ENCODE measurements at places on chromosomes 7 and 10.

- DNase-seq: no peak
Measured at GRCh38 chr10:3791974-3792633, 7.1 kb upstream of the KLF6 start.

DNA sequence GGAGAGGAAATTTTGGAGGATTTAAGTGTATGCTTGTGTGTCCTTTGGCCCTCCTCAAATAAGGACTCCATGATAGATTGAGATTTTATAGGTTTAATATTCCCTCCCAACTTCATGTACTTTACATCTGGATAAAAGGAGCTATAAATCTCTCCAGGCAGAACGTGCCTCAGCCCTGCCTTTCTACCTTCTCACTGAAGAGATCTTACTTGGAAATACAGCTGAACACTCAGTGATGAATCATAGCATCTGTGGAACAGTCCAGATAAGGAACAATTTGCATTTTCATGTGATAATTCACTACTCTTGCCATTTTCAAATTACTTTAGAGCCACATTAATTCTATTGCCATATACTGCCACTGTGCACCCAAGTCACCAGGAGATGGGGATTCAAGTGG is 364.6 kb upstream of the PODXL start:
- no peak for DNase-seq

- DNase-seq: no peak
Measured at GRCh38 chr7:94418851-94419250, 24.2 kb downstream of the COL1A2 start.

DNA sequence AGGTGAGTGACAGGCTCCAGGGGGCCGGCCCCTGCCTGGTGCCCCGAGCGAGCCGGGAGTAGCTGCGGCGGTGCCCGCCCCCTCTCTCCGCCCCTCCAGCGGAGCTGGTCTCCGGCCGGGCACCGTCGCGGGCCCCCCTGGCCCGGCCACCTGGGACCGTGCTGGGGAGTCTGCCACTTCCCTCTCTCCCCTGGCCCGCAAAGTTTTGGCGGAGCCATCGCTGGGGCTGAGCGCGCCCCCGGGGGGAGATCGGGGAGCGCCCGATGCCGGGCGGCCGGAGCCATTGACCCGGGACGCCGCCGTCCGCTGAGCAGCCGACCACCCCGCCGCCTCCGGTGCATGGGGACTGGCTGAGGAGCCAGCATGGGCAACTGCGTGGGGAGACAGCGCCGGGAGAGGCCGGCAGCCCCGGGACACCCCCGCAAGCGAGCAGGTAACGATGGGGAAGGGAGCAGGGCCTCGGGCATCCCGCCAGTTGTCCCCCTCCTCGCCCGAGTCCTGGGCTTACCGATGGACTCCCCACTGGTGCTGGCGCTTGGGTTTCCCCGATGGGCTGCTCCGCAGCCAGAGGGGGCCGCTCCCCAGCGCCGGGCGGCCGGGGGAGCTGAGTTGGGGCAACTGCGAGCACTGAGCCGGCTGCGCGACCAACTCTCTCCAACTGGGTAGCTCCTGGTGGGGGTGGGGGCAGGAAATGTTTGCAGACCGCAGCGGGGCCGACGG is at the start of gene UBTD1:
UBTD1 (plus strand) TSS at position 84 of the 720 bp plus-strand sequence; CDS start at position 364, 280 bp downstream.
- peak; percentile 75 for DNase-seq

DNA sequence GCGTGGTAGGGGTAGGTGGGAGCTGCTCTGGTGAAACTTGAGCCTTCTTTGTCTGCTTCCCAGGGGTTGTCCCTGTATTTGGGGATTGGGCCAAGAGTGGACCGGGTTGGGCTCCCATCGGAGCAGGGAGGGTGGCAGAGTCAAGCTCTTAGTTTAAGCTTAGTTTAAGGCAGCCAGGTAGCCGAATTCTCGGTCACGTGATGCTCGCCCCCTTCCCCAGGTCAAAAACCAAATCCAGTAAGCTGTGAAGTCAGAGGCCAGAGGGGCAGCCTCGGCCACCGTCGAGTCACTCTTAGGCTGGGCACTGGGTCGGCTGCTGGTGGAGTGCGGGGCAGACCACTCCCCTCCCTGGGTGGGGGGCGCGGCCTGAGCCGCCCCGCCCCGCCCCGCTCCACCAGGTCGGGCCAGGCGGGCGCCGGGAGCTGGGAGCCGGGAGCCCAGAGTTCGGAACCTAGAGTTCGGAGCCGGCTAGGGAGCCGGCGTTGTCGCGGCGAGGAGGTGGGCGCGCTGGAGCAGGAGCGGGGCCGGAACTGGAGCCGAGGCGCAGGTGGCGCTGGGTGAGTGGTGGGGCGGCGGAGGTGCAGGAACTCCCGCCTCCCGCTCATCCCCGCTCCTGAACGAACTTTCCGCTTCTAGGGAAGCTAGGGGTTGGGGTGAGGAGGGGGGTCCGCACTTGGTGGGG is 2.8 kb upstream of the LZTS2 start:
- DNase-seq: peak; percentile 85

DNA sequence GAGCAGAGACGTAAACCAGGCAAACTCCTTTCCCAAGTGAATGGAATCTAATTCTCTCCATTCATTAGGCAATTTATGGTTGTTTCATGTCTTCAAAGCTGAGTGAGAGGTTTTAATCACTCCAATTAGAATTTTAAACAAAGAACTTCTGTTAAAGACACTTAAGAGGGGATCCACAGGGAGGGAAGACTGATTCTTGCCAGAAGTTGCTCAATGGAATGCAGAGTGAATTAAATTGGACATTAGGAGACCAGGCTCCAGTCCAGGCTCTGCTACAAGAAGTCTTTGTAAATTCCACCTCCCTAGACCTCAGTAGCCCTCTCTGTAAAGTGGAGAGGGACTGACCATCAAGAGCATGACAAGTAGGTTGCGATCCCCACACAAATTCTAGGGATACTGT is 130.7 kb upstream of the TMEM72 start:
- DNase-seq: no peak

DNA sequence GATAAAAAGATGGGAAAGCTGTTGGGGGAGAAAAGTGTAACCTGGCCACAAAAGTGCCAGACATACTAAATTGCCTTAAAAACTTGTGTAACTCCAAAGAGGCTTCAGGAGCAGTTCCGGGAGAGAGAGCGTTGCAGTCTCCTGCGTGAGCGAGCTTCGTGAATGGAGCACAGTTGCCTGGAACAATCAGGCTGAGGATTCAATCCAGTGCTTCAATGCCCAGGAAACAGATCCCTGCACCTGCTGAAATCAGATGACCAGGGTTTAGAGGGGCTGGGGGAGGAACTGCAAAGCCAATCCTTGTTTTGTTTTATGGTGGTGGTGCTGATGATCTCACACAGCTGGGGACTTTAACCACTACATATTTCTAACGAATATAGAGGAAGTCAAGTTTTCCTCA is 398.3 kb downstream of the DPP6 start:
- no peak for DNase-seq

- DNase-seq: no peak
Measured at GRCh38 chr7:38880035-38880434, 29.0 kb downstream of the VPS41 start.

DNA sequence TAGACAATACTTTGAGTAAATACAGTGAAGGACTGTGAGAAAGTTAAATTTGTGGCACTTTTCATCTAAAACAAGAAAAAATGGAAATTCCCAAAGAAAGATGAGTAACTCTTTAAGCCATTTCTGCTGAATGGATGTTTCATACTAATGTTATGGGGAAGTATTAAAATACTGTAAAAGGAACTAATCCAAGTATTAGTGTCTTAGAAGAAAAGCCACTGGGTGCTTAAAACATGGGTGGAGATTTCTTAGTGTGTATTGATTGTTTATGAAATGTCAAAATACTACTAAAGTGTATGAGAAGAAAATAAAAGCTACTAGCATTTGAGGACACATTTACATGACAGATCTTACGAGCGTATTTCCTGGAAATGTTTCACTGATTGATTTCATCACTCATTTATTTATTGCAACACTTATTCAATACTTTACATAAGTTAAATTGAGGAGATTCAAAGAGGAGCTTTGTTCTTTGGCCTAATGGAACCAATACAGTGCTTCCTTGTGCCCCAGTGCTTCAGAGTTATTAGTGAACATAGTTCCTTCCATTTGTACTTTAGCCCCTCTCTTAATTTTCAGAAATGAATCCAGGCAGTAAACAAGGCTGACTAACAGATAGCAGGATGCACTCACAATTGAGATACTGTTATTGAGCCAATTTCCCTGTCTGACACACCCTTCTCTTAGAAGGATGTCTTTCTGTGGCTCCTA is 155.5 kb upstream of the AHR start:
- no peak for DNase-seq

- peak; percentile 78 for DNase-seq
Measured at GRCh38 chr7:157250605-157251228, 86.1 kb upstream of the DNAJB6 start.

DNA sequence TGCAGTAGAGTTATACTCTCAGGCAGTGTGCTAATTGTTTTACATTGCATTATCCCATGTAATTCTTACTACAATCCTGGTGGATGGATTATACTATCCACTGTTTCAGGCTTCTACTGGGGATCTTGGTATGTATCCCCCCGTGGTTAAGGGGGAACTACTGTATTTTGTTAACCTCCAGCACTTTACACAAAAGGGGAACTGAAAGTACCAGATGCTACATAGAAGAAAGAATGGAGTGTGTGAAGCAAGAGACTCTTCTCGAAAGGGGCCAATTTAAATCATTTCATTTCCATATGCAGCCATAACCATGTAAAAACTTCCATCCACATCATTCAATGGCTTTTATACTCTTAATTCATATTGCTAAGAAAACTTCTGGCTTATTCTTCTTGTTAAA is 69.4 kb downstream of the C1GALT1 start:
- DNase-seq: no peak

DNA sequence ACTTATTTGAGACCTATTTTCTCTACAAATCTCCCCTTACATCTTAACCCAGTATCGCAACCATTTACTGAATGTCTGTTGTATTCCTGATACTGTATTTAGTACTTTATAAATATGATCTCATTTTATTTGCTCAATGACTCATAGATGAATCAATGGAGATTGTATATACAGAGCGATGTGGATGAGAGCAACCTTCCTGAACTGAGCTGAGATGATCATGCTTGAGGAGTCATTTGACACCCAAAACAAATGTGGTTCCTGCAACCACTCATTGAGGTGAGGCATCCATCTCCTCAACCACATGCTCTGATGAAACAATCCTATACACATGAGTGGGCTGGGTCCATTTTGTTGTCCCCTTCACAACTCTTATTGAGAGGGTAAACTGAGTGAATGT is 250.0 kb downstream of the CDC14C start:
- no peak for DNase-seq

- no peak for DNase-seq
Measured at GRCh38 chr7:72057796-72058195, 354.3 kb downstream of the CALN1 start.

GRCh38 chr7:84799106-84799505 is 387.8 kb downstream of the SEMA3D start:
- no peak for DNase-seq

DNA sequence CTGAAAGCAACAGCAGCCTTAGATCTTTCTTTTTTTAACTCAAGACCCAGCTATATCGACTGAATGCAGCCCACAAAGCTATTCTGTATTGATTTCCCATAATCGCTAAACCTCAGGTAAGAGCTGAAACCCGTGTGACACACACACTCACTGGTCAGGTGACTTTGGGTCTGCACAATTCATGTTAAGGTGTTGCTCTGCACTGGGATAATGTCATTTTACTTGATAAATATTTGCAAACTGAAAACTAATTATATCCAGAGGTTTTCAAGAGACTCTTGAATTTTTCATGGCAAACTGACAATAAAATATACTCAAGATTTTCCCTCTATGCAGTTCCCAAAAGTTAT is 33.1 kb downstream of the SCRN1 start:
- DNase-seq: no peak

- DNase-seq: no peak
Measured at GRCh38 chr7:76430836-76431235, 6.1 kb downstream of the ZP3 start.

DNA sequence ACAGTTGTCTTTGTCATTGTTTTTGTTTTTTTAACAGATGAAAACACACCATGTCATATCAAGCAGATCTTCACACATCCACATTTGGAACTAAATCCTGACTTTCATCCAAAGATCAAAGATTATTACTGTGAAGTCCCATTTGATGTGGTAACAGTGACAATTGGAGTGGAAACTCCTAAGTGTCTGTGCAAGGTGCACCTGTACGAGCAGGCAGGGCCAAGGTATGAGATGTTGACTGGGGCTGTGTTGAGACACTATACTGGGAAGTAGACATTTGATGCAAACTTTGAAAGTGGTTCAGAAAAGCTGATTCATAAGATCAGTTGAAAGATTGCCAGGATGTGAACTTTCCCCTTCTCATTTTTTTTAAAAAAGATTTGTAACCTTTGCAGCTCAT is 152.3 kb downstream of the CPED1 start:
- DNase-seq: no peak

DNA sequence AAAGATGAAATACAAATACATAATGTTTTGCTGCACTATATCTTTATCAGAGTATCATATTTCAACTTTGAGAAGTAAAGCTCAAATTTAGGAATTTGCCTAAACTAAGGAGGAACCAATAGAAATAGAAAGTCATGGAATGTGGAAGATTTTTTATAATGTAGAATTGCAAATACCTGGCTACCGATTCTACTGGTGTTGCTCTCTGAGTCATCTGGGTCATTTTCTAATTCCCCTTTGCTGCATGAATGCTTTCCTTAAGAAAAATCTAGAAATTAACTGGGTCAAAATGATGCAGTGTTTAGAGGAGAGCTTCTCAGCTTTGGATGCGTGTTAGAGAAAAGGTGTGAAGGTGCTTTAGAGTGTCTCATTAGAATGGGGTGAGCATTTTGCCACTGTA is 568.9 kb upstream of the ANKRD30A start:
- no peak for DNase-seq

DNA sequence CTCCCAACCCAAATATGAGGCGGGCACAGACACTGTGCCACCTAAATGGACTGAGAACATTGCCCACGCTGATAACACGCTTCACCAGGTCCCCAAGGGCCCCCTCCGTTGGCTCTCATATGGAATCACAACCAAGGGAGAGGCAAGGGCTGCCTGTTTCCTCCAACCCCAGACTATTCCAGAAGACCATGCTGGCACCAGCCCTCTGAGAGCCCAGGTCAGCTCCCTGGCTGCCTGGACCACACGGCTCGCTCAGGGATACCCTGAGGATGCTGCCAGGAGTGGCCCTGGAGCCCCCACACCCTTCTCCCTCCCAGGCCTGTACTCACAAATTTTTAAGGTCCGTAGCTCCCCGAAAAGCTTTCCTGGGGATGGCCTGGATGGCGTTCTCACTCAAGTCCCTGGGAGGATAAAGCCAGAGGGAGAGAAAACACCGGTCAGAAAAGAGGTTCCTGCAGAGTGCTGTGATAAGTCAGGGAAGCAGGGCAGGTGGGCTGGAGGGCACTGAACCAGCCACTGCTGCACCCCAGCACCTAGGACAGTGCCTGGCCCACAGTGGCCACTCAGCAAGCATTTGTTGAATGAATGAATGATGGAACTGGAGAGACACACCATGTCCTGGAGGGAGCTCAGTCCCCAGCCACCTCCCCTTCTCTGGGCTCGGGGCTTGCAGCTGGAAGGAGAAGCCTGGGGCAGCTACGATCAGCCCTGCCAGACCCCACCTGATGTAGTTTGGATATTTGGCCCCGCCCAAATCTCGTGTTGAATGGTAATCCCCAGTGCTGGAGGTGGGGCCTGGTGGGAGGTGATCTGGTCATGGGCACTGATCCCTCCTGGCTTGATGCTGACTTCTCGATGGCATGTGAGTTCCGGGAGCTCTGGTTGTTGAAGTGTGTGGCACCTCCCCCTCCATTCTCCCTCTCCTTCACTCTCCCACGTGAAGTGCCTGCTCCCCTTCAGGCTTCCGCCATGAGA is 119.8 kb downstream of the SLIT1 start:
- no peak for DNase-seq
